ENCODE measurements at places on chromosomes 2 and 18.

DNA sequence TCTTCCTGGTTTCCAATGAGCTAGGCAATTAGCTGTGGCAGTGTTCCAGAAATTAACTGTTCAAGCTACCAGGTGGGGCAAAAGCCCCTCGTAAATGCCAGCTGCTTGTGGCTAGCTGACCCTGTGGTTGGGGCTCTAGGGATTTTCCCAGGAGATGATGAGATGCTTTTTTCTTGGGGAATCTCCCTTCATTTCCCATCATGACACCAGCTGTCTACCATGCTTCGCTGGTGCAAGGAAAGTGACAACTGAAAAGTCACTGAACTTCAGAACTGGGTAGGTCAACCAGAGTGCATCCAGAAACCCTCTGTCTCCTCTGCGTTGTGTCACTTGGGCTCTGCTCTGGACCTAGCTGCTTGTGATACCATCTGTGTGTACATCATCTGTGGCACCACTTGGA, 386.5 kb upstream of the DCC start:
- no peak for DNase-seq

DNA sequence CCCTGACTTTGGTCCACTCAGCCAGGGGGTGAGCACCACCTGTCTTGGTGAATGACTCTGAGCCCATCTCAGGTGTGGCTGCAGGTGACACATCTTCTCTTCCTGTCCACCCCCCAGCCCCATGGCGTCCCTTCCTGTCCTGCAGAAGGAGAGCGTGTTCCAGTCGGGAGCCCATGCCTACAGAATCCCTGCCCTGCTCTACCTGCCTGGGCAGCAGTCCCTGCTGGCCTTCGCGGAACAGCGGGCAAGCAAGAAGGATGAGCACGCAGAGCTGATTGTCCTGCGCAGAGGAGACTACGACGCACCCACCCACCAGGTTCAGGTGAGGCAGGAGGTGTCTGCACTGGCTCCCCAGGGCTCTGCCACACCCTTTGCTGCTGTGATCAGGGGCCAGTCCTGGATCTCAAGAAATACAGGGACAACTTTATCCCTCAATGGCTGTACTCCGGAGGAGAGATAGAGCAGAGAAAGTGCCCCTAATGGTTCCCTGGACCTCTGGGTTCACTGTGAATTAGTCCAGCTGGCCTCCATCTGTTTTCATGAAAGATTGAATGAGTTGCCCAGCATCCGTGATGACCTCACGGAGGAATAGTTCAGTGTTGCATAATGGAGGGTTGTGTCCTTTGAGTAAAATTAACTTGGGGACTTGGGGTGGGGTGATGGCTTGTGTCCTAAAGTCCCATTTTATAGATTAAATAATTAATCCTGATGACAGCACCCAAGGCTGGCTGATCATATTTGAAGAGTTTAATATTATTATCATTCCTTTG, at the start of gene NEU2:
Gene NEU2 (plus strand): TSS at position 122 of the 770 bp plus-strand sequence. CDS start 0 bp downstream, at position 122.
- DNase-seq = no peak

GRCh38 chr2:39408351-39409136, 28.5 kb downstream of the MAP4K3 start:
- DNase-seq = no peak

DNA sequence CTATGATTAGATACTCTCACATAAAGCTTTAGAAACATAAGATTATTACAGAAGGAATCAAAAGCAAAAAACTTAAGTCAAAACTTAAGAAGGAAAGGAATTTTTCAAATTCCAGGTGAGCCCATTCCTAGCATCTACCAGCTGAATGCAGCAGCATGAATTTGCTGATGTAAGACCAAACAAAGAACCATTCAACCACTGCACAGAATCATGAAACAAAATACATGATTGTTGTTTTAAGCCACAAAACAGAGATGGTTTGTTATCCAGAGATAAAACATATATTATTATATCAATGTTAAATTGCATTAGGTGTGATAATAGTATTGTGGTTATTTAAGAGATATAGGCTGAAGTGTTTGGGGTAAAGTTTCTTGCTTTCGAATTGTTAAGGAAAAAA, 29.0 kb downstream of the PIGN start:
- DNase-seq = no peak

- DNase-seq = no peak
Observed at GRCh38 chr18:30632071-30632698, 410.4 kb downstream of the DSC3 start.

GRCh38 chr18:22439447-22439846, 21.7 kb upstream of the CTAGE1 start:
- DNase-seq = no peak

- no peak for DNase-seq
Observed at GRCh38 chr18:31176531-31176930, 13.9 kb upstream of the DSC1 start.

GRCh38 chr2:173249661-173250641, 104.7 kb upstream of the CDCA7 start:
- DNase-seq = peak; percentile 66

- DNase-seq = no peak
Observed at GRCh38 chr2:29276151-29276550, 160.9 kb downstream of the CLIP4 start.

GRCh38 chr2:241935314-241935713, 65.8 kb downstream of the RTP5 start:
- no peak for DNase-seq

GRCh38 chr2:96771796-96772618, 11.3 kb downstream of the CNNM4 start:
- DNase-seq = no peak

DNA sequence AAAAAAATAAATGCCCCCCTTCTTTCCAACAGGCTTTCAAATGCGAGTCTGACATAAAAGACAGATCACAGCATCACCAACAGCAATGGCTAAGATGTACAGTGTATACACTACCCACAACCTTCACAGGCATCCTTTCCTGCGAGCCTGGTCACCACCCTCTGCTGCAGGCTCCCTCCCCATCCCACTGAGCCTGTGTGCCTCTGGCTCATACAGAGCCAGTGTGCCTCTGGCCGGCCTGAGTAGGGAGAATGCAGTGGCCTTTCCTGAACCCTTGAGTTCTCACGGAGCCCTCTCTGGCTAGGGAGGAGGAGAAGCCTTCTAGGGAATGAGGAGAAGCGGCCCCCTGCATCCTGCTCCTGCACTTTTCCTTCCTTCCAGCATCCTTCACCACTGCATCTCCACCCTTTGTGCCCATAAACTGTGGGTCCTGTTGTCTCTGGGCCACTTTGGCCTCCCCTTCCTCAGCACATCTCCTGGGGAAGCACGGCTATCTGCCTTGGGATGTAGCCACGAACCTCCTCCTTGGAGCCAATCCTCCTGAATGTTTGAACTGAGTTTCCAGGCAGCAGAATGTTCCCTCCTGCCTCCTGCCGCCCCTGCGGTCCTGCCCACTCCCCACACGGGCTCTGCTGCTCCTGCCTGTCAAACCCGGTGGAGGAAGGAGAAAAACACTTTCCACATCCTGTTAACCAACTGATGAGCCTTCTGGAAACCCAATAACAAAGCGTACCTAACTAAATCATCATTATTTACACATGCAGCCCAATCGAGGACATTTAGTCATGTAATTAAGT, 22.5 kb downstream of the GYPC start:
- DNase-seq = no peak

GRCh38 chr2:148814143-148814859, 60.7 kb upstream of the KIF5C start:
- no peak for DNase-seq

GRCh38 chr2:72968286-72968685, 51.0 kb downstream of the EMX1 start:
- DNase-seq = no peak

- DNase-seq = no peak
Observed at GRCh38 chr2:220293966-220294365, 666.5 kb downstream of the SLC4A3 start.
